ENCODE measurements at places on chromosomes 1 and 21.

GRCh38 chr1:32925403-32926162 lies 24.4 kb upstream of the TMEM54 start:
- peak; percentile 7 for DNase-seq

GRCh38 chr21:44847261-44848056 lies 26.0 kb downstream of the PTTG1IP start:
- no peak for DNase-seq

- DNase-seq: no peak
Observed at GRCh38 chr1:54709547-54710292, 5.9 kb upstream of the TTC4 start.

DNA sequence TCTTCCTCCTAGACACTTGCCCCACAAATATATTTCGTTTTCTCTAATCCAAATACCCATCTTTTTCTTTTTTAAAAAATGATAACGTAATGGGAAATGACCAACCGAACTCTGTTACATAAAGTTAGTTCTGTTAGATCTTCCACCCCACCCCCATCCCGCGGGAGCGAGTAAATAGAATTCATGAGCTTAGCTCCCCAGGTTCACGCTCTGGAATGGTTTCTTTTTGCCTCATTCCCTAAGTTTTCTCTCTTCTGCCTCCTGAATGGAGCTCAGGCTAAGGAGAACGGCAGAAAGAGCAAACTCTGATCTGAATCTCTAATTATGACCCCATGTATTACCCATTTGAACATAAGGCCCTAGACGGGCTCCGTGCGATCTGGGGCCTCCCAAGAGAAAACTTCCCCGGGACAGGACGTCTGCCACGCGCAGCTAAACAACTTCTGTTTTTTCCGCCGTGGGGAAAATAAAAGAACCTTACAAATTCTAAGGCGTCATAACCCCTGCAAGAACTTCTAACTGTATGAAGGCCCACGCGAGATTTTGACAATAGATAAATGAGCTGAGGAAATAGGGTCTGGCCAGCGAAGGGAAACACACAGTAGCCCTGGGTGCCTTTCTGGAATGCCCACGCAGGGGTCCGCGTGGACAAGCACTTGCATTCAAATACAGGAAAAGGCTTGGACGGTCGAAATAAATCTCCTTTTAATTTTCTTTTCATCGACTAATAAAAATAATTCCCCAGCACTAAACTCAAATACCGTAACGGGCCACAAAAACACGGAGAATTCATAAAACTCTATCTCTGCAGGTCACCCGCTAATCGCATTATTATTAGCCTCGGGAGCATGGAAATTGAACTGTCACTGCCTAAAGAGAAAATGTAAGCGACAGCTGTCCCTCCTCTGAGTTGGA lies 2.2 kb downstream of the TBX15 start:
- DNase-seq: no peak

DNA sequence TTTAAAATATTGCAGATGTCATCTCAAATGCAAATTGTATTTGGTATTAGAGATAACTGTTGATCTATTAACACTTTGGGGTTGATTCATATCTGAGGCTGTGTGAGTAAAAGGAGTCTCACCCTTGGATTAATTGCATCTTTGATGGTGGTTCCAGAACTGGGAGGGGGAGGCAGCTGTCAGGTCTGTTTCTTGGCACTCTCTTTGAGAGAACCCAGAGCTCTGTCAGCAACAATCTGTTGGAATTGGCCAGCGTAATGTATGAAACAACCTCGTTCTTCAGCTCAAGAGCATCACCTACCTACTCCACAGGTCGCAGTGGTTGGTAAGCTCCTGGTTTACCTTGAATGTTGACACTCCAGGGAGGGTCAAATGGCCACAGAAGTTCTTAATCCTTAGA lies 424.1 kb downstream of the CAMTA1 start:
- DNase-seq: no peak

GRCh38 chr21:15761507-15762100 lies 31.8 kb downstream of the USP25 start:
- DNase-seq: no peak
